ENCODE measurements at places on chromosomes 6 and 20. TPM values are rescaled to one million over a fixed set of nuclear protein-coding genes. Genes with fewer than 3 reads are reported as not detected.

DNA sequence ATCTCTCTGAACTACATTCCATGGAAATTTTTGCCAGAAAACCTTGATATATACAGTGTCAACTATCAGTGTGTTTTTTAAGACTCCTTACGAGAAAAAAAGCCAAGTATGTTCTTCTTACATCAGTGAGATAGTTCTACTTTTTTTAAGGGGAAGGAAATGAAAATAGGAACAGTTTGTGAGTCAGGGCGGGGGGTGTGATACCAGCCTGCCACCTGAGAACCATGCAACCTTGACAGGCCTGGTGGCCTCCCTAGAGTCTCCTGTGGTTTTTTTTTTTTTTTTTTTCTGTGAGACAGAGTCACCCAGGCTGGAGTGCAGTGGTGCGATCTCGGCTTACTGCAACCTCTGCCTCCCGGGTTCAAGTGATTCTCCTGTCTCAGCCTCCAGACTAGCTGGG lies 96.3 kb upstream of the GCM1 start:
- H3K27me3 ChIP-seq = no peaks in the 10 kb centered on the region
- H3K4me3 ChIP-seq = no peak overlapping the region
- DNase-seq = no peak
- peaks cover 15% of the 10 kb centered on the region for H3K4me1 ChIP-seq

Gene ANKRD6
- 4.8 TPM for total RNA-seq

DNA sequence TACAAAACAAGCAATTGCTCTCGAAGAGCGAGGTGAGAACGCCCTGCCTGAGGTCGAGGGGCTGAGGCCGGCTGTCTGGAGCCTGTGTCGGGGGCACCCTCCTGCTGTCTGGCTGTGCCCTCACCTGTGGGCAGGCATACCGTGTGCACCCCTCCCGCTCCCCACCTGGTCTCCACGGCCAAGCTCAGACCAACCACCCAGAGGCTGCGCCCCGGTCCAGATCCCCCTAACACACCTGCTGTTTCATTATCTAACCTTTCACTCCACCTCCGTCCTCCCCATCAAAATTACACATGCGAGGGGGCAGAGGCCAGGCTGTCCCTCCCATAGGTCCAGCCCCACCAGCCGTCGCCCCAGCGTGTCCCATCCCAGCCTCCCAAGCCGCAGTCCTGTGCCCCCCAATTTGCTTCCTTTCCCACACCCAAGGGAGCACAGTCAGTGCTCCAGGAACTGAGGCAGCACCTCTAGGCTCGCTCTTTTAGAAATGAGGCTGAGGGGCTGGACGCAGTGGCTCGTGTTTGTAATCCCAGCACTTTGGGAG lies 35.2 kb downstream of the NTSR1 start:
- H3K4me1 ChIP-seq = peaks cover 39% of the 10 kb centered on the region
- no peak overlapping the region for H3K4me3 ChIP-seq
- no peak for DNase-seq
- H3K36me3 ChIP-seq = no peaks in the 10 kb centered on the region

- H3K36me3 ChIP-seq = peaks cover 18% of the 10 kb centered on the region
- H3K4me1 ChIP-seq = peaks cover 33% of the 10 kb centered on the region
- H3K27me3 ChIP-seq = no peaks in the 10 kb centered on the region
- no peak for DNase-seq
These were observed 42.0 kb downstream of the EIF2S2 start for GRCh38 chr20:34070079-34070439.

DNA sequence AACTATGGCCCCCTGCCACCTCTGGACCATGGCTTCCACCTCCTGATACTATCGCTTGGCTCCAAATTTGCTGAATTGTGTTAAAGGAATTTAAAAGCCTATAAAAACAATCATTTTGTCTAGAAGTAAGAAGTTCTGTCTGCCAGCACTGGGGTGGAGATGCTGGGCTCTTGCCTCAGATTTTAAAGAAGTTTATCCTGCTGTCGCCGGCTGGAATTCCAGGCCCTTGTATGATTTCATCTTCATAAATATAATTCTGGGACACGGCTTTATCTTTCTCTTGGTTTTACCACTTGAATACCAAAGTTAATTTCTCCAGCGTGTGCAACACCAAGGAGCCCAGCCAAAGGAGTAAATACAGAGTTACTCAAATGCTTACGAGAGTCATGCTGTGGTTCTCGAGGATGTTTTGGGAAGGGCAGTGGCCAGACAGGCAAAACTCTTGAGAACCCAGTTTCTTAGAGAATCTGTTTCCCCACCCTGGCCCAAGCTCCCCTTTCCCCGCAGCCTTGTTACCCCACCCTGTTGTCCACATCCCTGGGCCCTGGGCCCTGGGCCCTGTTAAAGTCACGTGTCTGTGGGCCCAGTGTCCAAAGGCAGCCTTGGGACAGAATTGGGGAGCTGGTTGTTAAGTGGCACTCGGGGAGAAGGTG lies 31.9 kb downstream of the C6orf89 start:
- H3K27me3 ChIP-seq = no peaks in the 10 kb centered on the region
- no peak overlapping the region for H3K4me3 ChIP-seq
- H3K27ac ChIP-seq = no peak overlapping the region

Gene PLCB4
- total RNA-seq = not detected

- H3K27me3 ChIP-seq = no peaks in the 10 kb centered on the region
- peak; percentile 57 for DNase-seq
- peaks cover 6% of the 10 kb centered on the region for H3K36me3 ChIP-seq
- no peaks in the 10 kb centered on the region for H3K4me1 ChIP-seq
- no peak overlapping the region for H3K27ac ChIP-seq
These were observed 45.9 kb upstream of the RALY start for GRCh38 chr20:33947709-33948295.

DNA sequence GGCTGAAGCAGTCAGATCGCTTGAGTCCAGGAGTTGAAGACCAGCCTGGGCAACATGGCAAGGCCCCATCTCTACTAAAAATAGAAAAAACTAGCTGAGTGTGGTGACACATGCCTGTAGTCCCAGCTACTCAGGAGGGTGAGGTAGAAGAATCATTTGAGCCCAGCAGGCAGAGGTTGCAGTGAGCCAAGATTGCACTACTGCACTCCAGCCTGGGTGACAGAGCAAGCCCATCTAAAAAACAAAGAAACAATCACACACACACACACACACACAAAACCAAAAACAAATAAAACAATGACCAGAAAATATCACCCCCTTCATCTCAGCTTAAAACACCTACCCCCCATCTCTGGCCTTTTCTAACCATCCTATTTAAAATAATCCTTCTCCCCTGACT lies 68.0 kb downstream of the BTBD9 start:
- H3K27me3 ChIP-seq = no peaks in the 10 kb centered on the region
- H3K4me3 ChIP-seq = peak overlapping the region; percentile 17
- no peak for DNase-seq
- peaks cover 9% of the 10 kb centered on the region for H3K36me3 ChIP-seq
- peak overlapping the region; percentile 95 for H3K27ac ChIP-seq

DNA sequence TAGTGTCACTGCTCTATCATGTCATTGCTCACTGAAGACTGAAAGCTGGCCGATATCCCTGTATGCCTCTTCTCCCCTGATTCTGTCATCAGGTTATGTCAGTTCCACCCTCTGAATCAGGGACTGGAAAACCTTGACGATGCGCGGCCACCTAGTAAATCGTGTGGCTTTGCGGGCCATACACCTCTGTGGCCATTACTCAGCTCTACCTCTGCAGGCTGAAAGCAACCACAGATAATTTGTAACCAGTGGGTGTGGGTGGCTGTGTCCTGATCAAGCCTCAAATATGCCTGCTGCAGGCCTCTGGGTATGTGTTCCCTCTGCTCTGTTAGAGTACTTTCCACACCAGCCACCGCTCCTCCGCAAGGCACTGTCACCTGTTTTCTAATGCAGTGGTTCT lies 105.2 kb downstream of the GMPR start:
- H3K36me3 ChIP-seq = peaks cover 1% of the 10 kb centered on the region
- no peak overlapping the region for H3K27ac ChIP-seq
- H3K4me1 ChIP-seq = peaks cover 1% of the 10 kb centered on the region
- no peak overlapping the region for H3K4me3 ChIP-seq
- H3K27me3 ChIP-seq = no peaks in the 10 kb centered on the region
- DNase-seq = no peak

- DNase-seq = no peak
- H3K4me1 ChIP-seq = no peaks in the 10 kb centered on the region
- H3K27me3 ChIP-seq = no peaks in the 10 kb centered on the region
- H3K36me3 ChIP-seq = no peaks in the 10 kb centered on the region
- no peak overlapping the region for H3K4me3 ChIP-seq
These were observed 99.6 kb upstream of the QKI start for GRCh38 chr6:163314791-163315470.

GRCh38 chr20:38628580-38629470 lies 27.2 kb downstream of the ARHGAP40 start:
- peaks cover 3% of the 10 kb centered on the region for H3K4me1 ChIP-seq
- no peak for DNase-seq
- H3K4me3 ChIP-seq = no peak overlapping the region
- H3K27ac ChIP-seq = no peak overlapping the region
- peaks cover 3% of the 10 kb centered on the region for H3K27me3 ChIP-seq

- no peaks in the 10 kb centered on the region for H3K36me3 ChIP-seq
- H3K27me3 ChIP-seq = no peaks in the 10 kb centered on the region
- no peaks in the 10 kb centered on the region for H3K4me1 ChIP-seq
- no peak overlapping the region for H3K4me3 ChIP-seq
- DNase-seq = no peak
These were observed 28.9 kb downstream of the CDH26 start for GRCh38 chr20:59987135-59987534.

DNA sequence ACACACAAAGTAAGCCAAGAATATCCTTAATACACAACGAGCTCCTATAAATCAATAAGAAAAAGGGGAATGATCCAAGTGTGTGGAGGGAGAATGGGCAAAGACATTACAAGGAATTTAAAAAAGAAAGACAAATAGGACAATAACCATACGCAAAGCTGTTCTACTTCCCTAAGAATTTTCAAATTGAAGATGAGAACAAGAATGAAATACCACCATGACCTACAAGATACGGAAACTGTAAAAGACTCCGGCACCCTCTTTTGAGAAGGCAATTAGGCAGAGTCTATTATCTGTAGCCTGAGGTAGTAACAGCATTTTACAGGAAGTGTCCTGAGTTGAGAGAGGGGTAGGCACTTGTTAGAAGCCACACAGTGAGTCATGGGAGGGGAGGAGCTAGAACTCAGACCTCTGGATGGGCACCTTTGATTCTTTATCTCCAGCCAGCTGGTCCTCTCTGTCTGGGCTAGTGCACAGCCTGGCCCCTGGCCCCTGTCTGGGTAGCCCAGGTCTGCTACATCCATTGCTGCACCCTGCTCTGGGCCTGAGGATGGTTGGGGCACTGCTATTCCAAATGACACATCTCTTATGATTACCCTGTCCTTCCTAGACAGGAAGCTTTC lies 15.3 kb downstream of the RSPO4 start:
- no peak overlapping the region for H3K27ac ChIP-seq
- H3K4me1 ChIP-seq = no peaks in the 10 kb centered on the region
- no peaks in the 10 kb centered on the region for H3K36me3 ChIP-seq
- H3K4me3 ChIP-seq = no peak overlapping the region
- peaks cover 7% of the 10 kb centered on the region for H3K27me3 ChIP-seq

- H3K27me3 ChIP-seq = no peaks in the 10 kb centered on the region
- no peak for DNase-seq
- H3K36me3 ChIP-seq = peaks cover 35% of the 10 kb centered on the region
- H3K4me3 ChIP-seq = peak overlapping the region; percentile 66
- peaks cover 85% of the 10 kb centered on the region for H3K4me1 ChIP-seq
- H3K27ac ChIP-seq = peak overlapping the region; percentile 81
These were observed 17.4 kb downstream of the HECA start for GRCh38 chr6:139152088-139152891.

- H3K4me1 ChIP-seq = peaks cover 39% of the 10 kb centered on the region
- H3K27me3 ChIP-seq = no peaks in the 10 kb centered on the region
- H3K36me3 ChIP-seq = peaks cover 6% of the 10 kb centered on the region
- no peak for DNase-seq
- peak overlapping the region; percentile 93 for H3K27ac ChIP-seq
These were observed 61.7 kb downstream of the PYGB start for GRCh38 chr20:25309395-25310267.

DNA sequence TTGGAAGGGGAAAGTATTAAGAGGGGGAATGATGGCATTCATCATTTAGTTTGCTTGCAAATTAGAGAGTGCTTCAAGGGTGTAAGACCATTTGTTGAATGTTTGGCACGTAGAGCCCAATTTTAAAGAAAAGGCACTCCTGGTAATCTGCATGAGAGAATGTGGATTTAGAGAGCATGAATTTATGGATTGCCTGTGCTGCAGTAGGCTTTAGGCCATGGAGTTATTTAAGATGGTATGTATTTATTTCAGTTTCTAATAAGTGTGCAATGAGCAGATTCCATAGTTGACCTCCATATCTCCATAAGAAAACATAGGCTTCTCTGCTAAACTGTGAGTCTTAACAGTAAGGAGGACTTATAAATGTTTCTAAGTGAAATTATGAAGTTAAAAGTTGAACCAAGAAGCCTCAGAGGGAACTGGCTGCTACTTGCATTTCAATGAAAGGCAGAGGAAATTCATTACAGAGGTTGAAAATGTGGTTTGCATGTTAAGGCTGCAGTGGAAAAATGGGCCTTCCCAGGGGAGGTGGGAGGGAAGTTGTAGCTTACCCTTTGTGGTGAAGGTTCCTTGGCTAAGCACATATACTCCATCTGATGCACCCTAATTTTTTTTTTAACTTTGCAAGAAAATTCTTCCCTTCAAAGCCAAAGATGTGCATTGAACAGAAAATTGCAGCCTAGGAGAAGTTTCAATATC lies 134.2 kb downstream of the CARMIL1 start:
- H3K36me3 ChIP-seq = peaks cover 7% of the 10 kb centered on the region
- DNase-seq = no peak
- peaks cover 39% of the 10 kb centered on the region for H3K4me1 ChIP-seq
- H3K27me3 ChIP-seq = no peaks in the 10 kb centered on the region

DNA sequence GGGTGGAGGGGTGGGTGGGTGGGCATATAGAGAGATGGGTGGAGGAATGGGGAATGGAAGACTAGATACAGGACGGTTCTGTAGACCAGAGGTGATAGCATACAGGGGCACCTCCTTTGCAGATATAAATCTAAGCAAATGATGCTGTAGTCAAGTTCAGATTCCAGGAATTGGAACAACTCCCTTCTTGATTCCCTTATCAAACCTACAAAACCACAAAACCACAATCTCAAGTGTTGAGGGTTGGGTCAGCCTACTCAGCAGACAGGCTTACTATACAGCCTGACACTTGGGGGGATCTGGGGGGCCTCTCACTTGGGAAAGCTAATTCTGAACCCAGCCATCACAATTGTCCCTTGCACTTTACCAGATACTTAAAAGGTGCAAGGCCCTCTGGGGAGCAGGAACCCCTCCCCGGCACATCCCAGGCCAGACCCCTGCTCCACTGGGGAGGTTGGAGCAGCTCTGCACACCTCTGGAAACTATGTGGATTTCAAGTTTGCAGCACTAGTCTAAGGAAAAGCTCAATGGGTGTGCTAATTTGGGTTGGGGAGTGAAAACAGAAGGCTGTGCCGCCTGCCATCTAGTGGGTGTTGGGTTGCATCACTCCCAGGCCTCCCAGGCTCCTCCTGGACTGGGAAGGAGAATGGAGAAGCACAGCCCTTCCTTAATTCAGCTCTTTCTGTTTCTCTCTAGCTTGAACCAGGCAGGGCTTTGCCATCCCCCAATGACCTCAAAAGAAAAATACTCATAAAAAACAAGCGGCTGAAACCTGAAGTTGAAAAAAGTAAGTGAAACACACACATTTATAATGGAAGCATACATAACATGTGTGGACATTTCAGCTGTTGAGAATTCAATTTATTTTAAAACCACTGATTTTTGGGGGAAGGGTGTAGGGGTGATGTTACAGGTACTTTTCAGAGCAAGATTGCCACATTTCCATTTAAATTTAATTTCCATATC lies 121.2 kb upstream of the LAMP5 start:
- H3K27me3 ChIP-seq = no peaks in the 10 kb centered on the region
- H3K4me3 ChIP-seq = no peak overlapping the region
- no peak overlapping the region for H3K27ac ChIP-seq

Gene SYCP2
- total RNA-seq = 7.6 TPM
